Sigmoid colon (tissue), 7 donors: ENCODE measurements at places on chromosomes 12 and 14.

DNA sequence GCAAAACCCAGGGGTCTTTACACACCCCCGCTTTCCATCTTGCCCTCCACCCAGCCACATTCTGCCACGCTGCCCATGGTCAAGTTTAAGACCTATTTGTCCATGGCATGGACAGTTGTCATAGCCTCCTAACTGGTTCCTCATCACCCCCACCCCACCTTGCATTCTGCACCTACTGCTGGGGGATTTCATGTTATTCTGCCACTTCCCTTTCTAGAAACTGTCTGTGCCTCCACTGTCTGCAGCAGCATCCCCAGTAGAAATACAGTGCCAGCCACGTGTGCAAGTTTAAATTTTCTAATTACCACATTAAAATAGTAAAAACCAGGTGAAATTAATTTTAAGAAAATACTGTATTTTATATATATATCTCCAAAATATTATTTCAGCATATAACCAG is 63.2 kb downstream of the WDR20 start:
- DNase-seq: peak; percentile 43

- DNase-seq: no peak
Observed at GRCh38 chr12:116577154-116577561, 18.0 kb downstream of the MAP1LC3B2 start.

GRCh38 chr14:98868866-98869265 is 403.1 kb downstream of the BCL11B start:
- no peak for DNase-seq

DNA sequence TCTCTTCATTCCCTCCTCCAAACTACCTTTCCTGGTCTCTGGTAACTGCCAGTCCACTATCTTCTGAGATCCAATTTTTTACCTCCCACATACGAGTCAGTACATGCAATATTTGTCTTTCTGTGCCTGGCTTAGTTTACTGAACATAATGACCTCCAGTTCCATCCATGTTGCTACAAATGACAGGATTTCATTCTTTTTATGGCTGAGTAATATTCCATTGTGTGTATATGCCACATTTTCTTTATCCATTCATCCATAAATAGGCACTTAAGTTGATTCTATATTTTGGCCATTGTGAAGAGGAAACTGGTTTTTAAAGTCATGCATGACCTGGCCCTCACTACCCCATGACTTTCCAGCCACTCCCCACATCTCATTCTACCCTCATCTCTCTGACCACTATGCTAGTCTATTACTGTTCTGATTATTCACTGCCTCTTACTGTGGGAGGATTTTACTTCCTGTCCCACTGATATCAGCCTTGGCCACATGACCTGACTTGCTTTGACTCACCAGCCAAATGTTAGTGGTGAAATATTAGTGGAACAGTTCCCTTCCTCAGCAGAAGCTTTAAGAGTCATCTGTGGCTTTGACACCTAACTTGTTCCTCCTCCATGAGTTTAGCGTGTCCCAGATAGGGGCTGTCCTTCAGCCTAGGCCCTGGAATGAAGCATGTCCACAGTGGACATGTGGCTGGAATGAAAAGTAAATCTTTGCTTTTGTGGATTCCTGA is 52.2 kb downstream of the GOLGA5 start:
- DNase-seq: no peak

DNA sequence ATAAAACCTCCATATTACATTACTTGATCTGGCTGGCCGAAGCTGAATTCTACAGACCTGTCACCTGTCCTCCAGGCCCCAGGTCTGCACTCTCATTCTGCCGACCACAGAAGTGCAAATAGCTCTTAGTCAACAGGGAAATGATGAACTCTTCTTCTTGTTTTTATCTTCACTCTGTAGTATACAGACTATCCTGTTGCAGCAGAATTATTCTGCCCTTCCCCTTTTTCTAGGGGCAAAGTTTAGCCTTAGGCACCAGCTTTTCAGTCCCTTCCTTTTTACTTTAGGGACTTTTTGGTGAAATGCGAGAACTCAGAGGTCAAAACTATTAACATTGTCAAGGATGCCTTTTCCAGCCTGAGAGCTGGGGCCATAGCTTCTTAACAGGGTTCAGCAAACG is 229.6 kb upstream of the EGLN3 start:
- no peak for DNase-seq

DNA sequence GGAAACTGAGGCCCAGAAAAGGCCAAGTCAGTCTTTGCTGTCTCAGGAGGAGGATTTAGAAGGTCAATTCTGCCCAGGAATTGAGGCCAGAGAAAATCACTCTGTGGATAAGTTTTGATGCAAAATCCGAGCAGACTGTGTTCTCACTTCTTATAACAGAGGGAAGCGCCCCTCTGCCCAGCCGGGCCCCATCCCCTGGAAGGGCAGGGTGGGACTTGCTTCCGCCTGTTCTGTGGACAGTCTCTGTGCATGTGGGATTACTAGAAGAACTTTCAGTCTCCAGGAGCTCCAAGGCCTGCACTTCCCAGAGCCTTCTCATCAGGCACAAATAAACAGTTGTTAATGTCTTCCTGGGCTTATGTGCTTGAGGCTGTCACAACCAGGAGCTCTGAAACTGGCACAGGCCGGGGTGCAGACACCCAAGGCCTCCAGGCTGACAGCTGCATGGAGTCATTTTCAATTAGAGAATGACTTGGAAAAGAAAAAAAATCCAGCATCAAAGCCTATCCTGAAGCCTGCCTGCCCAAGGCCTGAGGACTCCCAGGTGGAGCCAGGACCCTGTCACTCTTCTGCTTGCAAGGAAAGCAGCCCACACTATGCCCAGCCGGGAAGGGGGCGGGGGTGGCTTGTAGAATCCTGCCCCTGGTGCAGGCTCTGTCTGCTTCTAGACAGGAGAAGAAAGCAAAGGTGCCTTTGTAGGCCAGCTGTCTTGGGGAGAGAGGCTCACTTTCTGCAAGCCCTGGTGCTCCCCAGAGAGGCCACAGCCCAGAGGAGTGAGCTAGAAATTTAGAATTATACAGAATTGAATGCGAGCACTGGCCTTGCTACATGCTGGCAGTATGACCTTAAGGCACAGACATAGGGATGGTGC is 84.7 kb downstream of the NTF3 start:
- no peak for DNase-seq

DNA sequence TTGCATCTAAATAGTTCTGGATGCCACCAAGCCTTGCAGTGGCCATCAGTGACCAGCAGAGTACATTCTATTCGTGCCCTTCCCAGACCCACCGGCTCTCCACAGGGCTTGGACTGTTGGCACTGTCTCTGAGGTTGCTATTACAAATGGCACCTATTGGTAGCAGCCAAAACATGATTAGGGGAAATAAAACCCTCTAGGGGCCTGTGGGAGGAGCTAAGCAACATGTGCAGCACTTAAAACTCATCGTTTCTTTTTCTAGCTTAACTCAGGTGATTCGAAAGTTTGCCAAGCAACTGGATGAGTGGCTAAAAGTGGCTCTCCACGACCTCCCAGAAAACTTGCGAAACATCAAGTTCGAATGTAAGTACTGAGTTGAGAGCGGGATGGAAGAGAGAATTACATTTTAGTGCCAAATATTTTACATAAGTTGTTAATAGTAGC is 65.4 kb upstream of the RIC8B start:
- no peak for DNase-seq

DNA sequence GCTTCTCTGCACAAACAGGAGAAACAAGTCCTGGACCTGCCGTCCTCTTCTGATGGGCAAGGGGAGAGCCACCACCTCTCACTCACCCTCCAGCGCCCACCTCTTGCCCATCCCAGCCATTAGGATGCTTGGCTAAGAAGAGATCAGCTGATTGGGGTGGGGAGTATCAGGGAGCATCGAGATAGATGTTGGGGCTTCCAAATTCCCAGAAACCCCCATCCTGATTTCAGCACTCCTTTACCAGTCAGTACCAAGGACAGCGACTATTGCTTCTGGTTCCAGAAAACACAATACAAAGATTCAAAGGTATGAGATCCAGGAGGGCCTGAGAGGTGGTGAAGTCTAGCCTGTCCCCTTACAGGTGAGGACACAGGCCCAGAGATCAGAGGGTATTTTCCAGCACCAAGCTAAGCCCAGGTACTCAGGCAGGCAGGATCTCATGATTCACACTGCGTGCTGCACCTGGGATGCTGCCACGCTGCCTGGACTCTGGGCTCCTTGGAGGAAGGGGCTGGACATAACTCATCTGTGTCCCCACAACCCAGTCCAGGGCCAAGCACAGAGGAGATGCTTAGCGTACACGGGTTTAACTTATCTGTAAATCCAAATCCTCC is 76.6 kb downstream of the TUNAR start:
- DNase-seq: no peak

GRCh38 chr12:87856-88255 is 21.3 kb downstream of the IQSEC3 start:
- DNase-seq: no peak

GRCh38 chr14:68198713-68199495 is 379.3 kb downstream of the RAD51B start:
- DNase-seq: no peak

DNA sequence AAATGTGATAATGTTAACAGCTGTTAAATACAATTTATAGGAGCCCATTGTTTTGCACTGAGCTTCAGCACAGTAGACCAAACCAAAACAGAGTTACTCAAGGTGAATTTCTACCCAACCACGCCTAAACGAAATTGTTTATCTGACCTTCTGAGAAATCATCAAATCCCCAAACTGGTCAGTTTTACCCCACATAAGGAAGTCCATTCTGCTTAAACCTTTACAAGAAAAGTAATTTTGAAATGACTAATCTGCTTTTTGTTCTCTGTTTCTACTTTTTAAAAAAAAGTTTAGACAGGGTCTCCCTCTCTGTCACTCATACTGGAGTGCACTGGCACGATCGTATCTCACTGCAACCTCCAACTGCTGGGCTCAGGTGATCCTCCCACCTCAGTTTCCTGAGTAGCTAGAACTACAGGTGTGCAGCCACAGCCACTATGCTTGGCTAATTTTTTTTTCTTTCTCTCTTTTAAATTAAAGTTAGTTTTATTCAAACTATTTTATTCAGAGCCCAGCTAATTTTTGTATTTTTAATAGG is 1.4 kb upstream of the RNF10 start:
- DNase-seq: no peak

DNA sequence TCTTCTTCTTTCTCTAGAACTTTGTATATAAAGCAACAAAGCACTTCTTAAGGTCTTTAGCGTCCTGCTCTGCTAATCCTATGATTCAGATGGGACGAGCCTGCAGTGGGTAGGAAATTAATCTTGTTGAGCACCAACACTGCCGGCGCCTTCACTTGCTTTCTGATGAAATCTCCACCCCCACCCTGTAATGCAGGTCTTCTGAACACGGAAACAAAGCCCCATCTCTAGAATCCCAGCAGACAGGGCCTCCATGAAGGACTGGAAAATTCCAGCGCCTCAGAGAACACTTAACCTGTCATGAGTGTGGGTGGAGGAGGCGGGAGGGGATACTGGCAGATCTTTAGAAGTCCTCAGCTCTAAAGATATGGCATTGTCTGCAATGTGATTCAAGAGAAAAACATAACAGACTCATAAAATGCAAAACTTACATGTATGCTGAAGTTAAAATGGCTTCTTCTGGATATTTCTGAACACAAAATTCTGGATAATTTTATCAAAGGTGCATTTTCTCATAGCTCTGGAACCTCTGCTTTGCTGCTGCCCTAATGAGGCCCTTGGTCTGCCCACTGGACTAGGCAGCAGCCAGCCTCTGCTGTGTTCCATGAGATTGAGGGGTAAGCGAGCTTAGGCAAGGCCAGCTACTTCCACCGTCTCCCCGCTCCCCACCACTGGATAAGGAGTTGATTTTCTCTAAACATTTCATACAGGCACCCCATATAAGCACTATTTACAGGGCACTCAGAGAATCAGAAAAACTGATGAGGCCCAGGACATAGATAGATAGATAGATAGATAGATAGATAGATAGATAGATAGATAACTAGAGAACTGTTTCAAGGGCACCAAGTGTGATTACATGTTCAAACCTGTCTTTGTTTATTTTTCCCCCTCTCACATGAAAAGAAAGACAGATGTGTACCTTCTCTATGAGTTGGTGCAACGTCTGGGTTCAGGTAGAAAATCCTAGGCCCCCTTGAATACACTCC is 43.1 kb downstream of the ZFP36L1 start:
- DNase-seq: peak; percentile 75

GRCh38 chr12:76764856-76765255 is 941 bp downstream of the ZDHHC17 start:
- DNase-seq: no peak

DNA sequence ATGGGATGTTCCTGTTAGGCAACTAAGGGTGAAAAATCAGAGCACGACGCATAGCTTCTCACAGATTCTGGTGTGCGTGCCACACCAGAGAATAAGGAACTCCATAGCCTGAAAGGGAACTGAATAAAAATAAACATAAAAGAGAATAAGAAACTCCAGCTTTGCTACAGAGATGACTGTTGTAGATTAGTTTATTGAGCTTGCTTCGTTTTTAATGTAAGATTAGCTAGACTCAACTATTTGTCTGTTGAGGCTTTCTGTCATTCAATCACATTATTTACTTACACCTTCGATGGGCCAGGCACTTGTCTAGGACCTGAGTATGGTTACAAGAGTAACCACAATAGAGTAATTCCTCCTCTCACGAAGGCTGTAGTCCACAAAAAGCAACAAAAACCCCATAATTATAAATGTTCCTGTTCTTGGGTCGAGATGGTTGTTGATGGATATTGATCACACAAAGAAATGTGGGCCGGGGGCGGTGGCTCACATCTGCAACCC is 807 bp upstream of the ZCCHC8 start:
- DNase-seq: no peak

GRCh38 chr12:96354326-96354725 is 45.9 kb downstream of the CDK17 start:
- no peak for DNase-seq

DNA sequence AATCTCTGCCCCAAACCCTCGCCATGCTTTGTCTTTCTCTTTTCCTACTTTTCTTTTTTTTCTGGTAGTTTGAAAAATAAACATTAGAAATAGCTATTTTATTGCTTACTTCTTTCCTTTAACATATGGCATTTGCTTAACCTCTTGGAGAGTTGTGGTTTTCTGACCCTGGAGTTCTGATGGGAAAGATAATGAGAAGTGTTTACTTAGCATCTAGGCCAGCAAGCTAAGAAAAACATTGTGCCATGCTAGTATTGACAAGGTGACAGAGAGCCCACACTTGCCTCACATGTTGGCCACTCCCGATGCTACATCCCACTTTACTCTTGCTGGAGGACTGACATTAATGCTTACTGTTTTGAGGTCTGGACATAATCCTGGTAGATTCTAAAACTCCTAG is 886.2 kb downstream of the DIO2 start:
- DNase-seq: no peak

DNA sequence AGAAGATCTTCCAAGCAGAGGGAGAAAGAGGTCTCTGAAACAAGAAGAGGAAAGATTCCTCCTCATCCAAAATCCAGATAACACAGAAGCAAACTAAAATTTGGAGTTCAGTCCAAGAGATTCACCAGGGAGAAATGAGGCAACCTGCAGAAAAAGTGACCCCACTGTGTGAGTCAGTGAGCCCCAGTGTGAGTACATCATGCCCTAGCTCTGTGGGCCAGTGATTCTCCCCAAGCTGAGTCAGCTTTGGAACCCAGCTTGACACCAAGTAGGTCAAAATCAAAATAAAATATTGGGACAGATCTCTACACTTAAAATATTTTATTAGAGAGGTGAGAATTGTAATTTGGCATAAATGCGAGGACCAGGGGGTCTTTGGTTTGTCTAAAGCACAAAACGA is 17.2 kb downstream of the CLEC2B start:
- no peak for DNase-seq

- no peak for DNase-seq
Observed at GRCh38 chr14:75876530-75876929, 105.3 kb downstream of the TGFB3 start.

GRCh38 chr14:79094951-79095350 is 924.8 kb downstream of the NRXN3 start:
- DNase-seq: no peak

GRCh38 chr12:105403095-105403494 is 72.6 kb downstream of the C12orf75 start:
- no peak for DNase-seq
